ENCODE measurements at places on chromosomes 3 and 15.

DNA sequence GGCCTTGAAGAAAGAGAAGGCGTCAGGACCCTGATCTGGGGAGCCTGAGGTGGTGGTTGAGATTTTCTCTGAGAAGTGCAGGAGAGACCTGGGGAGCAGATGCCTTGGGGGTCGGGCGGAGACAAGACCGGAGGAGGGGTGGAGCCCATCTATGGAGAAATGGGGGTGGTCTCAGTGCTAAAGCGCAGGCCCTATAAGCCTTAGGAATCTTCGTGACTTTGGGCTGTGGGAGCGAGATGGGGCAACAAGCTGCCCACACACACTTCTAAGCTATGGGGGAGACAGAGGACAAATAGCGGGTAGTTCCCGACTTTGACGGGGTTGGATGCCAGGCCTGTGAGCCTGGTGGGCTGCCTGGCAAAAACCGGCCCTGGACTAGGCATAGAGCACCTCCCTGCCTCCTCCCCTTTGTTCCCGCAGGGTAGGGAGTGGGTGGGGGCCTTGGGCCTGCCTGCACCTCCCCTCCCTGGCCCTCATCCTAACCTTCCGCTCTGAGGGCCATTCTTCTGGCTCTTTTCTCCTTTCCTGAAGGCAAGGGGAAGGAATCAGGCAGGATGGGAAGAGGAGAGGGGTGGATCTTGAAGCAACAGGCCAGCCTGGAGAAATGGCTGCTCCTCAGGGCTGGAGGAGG, 880 bp downstream of the NISCH start:
- no peak for DNase-seq

DNA sequence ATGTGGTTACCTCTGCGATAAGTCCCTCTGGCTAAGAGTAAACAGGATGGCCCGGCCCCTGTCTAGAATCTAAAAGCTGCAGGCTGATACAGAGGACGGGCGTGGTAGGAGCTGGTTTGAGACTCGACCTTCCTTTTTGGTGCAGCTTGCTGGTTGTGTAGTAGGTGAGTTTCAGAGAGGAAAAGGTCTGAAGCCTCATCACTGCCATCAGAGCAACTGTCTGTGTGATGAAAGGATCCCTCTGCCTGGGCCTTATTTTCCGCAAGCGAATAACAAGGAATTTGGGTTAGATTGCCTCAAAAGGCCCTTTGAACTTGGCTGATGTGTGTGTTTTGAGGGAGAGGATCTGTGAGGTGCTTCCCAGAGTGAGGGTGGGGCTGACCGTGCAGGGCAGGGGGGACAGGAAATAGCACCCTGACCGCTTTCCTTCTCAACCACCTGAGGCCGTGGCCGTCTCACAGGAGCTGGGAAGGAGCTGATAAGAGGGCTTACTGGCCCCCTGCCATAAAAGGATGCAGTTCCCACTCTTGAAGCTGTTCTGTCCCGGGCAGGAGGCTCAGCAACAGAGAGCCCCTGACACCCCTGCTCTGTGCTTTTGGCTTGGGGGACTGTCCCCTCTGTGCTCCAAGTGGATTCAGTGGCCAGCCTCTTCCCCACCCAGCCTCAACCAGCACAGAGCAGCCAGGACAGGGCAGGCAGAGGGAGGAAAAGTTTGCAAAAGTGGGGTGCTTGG, 45.6 kb upstream of the TFRC start:
- no peak for DNase-seq

- no peak for DNase-seq
These were observed 41.0 kb upstream of the FRMD4B start for GRCh38 chr3:69426967-69427304.

- no peak for DNase-seq
These were observed 29.4 kb downstream of the LYSMD4 start for GRCh38 chr15:99703603-99704443.

GRCh38 chr15:58459560-58459959, 27.8 kb downstream of the LIPC start:
- DNase-seq = no peak

DNA sequence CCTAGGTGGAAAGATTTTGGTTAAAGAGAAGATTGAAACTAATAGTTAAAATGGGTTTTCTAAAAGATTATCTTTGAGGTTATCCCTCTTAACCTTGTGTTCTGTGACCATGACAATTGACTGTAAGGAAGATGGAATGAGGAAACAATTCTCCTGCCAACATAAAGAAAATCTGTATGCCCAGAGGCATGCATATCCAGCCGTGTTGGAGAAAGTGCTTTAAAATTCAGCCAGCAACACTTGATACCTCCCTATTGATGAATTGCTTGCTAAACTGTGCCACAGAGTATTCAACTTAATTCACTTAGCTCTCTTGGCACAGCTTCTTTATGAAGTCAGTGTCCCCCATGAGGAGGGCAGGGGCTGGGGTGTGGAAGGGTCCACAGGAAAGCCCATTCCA, 203.5 kb downstream of the UBE2E2 start:
- DNase-seq = no peak

GRCh38 chr3:124701687-124702086, 28.6 kb upstream of the UMPS start:
- DNase-seq = no peak

- DNase-seq = no peak
These were observed 178.8 kb upstream of the SNTN start for GRCh38 chr3:63473641-63474166.

Data from T-helper 17 cell (primary cell).